Left ventricle myocardium superior (tissue), 1 donor: ENCODE measurements at places on chromosomes 7 and 10.

GRCh38 chr7:123191132-123191531 lies 8.6 kb downstream of the SLC13A1 start:
- DNase-seq = no peak

- DNase-seq = no peak
Observed at GRCh38 chr10:44030132-44030531, 354.8 kb downstream of the CXCL12 start.

DNA sequence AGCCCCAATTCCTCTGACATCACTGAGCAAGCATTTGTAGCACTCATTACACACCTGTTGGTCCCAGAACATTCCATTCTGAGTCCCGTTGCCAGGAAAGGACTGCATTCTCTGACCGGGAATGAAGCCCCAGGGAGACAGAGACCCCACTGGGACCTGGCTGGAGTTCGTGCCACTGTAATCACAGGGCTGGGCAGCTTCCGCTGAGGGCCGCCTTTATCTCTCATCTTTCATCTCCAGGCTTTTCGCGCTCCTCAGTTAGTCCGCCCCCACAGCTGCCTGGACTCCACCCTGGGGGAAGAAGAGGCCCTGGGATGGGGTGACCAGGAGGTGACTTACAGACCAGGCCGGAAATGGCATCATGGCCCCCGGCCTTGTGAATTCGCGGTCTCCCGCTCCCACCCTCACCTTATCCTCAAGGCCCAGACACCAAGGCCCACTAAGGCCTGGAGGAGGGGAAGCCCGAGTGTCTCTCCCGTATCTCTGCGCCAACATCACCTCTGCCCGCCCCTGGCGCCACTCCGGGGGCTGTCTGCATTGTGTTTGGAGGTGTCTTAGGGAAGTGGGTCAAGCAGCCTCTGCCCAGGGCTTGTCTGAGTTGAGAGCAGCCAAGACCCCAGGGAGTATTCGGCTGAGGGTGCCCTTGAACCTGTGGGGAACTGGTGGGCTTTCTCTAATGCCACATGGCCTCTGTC lies 75.4 kb downstream of the PROSER2 start:
- no peak for DNase-seq

DNA sequence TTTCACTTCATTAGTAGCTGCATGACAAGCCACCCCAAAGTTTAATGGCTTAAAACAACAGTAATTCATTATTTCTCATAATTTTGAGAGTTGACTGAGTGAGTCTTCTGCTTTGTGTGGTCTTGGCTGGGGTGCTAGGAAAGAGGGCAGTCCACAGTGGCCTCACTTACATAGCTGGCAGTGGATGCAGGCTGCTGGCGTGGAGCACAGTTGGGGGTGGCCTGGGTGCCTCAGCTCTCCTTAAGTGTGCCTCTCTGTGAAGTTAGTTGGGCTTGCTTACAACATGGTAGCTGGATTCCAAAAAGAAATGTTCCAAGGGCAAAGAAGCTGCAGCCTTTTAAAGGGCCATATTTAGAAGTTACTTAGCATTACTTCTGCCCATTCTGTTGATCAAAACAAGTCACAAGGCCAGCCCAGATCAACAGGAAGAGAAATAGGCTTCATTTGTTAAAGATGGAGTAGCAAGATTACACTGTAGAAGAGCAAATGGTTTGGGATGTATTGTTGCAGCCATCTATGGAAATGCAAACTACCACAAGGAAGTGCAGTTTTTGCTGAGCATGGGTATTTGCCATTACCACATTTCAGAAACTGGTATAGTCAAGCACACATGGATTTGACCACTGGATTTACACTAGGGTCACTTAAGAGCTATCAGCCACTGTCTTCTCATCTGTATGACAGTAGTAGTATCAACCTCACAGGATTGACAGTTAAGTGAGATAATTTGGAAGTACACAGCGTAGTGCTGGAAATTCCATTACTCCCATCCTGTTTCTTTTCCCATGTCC lies 33.6 kb downstream of the ZEB1 start:
- peak; percentile 11 for DNase-seq

GRCh38 chr7:121954803-121955202 lies 81.8 kb downstream of the PTPRZ1 start:
- DNase-seq = no peak

- peak; percentile 42 for DNase-seq
Observed at GRCh38 chr10:34081347-34081743, 733.8 kb downstream of the PARD3 start.

GRCh38 chr7:42193471-42194129 lies 43.4 kb downstream of the GLI3 start:
- no peak for DNase-seq

- DNase-seq = no peak
Observed at GRCh38 chr10:21161647-21162046, 264.5 kb upstream of the NEBL start.

DNA sequence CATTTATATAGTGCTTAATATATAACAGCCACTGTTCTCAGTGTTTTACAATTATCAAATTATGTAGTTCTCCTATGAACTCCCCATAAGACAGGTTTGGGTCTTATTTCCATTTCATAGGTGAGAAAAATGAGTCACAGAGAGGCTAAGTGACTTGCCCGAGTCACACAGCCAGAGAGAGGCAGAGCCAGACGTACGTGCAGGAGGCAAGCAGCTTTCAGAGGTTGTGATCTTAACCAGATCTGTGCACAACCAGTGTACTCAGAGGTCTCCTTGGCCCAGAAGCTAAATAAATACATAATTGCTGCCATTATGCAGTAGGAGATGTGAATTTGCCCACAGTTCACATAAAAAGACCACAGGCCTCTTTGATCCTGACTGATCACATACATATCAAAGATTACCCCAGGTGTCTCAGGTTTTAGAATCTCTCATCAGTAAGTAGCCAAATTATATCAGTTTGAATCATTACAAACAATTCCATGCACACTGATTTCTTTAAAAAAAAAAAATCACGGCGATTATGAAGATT lies 304.7 kb upstream of the AOAH start:
- no peak for DNase-seq

- DNase-seq = no peak
Observed at GRCh38 chr10:49055221-49055849, 60.0 kb downstream of the VSTM4 start.

DNA sequence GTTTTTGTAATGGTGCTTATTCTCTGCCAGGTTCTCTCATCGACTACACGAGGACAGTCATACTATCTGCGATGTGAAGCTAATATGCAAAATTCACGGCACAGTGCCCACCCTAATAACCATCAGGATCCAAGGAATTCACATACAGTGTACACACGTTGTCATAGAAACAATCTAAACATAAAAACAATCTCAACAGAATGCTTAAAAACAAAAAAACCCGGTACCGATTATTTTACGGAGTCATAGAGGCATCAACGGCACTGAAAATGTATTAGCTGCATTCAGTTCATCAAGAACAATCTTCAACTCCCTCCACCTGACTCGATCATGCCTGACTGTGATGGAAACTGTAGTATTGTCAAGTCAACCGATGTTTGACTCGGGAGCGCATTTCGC lies 628 bp downstream of the MRPS33 start:
- DNase-seq = no peak

DNA sequence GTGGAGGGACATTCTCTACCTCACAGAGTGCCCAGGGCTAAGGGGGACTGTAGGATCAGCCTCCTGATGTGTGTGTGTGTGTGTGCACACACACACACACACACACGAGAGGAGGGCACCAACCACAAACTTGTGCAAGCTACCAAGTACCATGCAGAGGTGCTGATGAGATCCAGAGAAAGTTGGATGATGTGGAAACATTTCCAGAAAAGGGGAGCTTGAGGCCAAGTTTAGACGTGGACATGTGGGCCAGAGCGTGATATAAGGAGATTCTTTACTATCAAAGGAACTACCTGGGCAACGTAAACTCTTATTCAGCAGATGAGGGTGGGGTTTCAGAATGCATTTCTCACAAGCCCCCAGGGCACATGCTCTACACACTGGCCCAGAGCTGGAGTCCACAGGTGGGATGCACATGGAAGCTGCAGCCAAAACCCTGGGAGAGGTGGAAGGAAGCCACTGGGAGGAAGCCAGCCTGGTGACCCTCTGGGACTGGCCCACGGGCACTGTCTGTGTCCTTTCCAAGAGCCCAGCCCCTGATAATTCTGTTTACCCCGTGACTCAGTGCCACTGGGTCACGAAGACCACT lies 53.5 kb downstream of the DLG5 start:
- no peak for DNase-seq

DNA sequence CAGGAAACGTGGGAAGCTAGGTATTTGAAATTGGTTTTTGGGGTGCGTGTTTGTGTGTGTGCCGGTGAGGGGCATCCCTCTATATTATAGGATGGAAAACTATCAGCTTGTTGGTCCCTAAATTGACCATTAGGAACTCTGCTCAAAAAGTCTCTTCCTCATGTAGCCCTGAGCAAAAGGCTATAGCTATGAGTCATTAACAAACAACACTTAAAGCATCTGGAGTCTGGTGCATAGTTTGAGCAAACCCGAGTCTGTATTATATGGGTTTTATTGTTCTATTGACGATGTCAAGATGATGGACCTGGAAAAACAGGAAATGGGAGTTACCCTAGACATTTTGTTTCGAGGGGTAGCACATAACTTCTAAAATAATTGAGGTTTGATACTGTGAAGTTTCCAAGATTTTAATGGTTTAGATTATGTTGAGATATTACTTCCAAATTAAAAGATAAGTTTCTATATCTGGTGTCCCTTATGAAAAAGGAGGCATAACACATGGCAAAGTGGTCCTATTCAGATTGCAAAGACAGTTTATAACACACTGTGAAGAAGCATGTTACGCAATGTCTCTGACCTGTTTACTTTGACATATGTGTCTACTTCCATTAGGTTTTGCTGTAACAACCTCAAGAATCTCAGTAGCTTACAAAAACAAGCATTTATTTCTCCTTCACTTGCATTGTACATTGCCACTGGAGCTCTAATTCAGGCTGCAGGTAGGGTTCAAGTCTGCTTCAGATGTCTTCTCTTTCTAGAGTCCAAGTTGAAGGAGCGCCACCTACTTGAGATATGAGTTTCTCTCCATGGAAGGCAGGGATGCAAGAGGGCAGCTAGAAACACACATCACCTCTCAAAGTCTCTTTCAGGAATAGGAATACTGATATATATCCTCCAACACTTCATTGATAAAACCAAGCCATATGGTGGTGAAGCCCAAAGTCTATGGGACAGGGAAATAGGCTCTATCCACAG lies 357.7 kb downstream of the PHF14 start:
- DNase-seq = no peak

DNA sequence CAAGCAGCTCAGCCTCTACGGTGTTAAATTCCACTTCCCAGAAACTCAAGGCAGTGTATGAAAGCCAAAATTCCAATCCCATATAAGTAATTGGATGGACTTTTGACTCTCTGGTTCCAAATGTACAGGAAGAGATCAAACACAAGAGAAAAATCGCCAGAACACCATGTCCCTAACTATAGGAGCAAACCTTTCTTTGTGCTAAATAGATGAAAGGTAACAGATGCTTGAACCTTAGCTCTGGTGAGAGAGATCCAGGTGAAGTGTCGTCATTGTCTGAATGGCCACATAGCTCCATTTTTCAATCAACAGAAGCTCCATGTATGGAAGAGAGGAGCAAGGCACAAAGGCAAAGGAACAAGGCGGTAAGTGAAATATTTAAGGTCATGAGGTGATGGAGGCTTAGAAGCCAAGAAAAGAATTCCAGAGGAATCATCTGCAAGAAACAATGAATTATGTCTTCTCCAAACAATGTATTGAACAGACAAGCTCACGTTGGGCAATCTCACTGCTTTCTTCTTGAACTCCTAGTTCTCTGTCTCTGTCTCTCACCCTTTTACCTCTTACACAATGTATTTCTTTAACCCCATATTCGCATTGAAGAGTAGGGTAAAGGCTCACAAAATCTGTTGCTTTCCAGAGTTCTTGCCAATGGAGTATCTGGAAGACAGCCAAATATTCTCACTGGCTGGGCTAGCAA lies 585.1 kb downstream of the GATA3 start:
- DNase-seq = no peak
